Activated CD4-positive, alpha-beta T cell treated with anti-CD3 and anti-CD28 coated beads for 1 hour (primary cell): ENCODE measurements at places on chromosomes 12 and 14.
A peak's percentile ranks its signal among the peaks of the same experiment; 100 is the strongest.

DNA sequence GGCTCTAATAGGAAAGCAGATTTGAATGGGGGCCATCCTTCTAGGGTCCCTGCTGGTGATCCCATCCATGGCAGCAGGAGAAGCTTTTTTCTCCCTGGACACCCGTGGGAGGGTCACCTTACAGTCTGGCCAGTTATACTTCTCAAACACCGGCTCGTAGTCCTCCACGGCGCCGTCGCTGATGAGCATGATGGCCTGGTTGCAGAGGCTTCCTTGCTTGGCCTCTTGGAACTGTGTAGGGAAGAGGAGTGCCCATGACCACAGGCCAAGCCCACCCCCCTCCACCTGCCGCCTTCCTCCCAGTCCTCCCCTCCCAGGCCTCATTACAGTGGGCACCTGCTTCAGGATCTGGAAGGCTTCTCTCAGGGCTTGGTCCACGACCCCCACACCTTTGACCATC is 33.8 kb downstream of the CACNA2D4 start:
- DNase-seq = no peak

- no peak for DNase-seq
Measured at GRCh38 chr12:113222730-113223531, 1.7 kb downstream of the TPCN1 start.

- no peak for DNase-seq
Measured at GRCh38 chr14:67722293-67722692, 20.6 kb downstream of the RDH12 start.

DNA sequence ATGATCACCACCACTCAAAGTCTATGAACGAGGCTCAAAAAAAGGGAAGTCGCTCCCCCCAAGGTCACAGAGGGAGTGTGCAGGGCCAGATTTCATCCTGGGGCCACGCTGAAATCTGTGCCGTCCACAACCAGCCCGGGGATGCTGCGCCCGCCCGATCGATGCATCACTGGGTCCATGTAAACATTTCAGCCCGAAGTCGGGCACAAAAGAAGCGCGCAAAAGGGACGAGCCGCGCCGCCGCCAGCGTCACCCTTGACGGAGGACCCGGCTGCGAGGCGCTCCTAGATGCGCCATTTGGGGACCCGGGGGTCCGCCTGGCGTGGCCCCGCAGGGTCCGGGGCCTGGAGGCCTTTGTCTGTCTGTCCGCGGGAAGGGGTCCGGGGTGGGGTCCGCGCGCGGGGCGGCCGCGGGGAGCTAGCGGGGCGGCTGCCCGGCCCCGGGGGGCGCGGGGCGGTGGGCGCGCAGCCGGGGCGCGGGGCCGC is 503 bp downstream of the FBXO21 start:
- peak; percentile 24 for DNase-seq

GRCh38 chr14:100239211-100239839 is 381 bp downstream of the YY1 start:
- DNase-seq = peak; percentile 17

DNA sequence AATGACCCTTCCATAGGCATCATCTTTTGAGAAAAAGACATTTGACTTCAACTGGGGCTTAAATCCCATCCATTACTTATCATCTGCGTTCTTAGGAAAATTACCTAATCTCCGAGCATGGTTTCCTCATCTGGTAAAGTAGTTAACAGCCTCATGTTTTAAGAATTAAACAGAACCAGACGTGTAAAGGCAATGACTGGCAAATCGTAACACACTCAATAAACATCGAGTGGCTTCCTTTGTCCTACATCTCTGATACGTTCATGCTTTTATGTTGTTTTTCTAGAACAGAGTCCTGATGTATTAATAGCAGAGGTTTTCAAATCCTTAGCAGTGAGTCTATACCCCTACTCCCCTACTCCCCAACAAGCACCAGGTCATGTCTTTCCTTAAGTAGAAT is 189.7 kb upstream of the RGS6 start:
- DNase-seq = no peak

DNA sequence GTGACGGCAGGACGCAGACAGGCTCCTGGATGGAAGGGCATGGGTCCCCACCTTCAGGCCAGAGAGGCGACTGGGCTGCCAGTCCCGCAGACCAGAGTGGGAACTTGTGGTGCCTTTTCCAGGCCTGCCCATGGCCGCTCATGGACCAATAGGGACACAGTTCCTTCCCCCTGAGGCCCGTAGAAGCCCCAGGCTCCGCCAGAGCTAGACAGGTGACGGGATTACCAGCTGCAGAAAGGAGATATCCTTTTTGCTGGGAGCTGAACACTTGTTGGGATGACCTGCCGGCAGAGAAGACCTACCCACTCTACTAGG is 73.6 kb upstream of the RASSF8 start:
- no peak for DNase-seq

- DNase-seq = no peak
Measured at GRCh38 chr14:44586910-44587309, 79.8 kb upstream of the FSCB start.

DNA sequence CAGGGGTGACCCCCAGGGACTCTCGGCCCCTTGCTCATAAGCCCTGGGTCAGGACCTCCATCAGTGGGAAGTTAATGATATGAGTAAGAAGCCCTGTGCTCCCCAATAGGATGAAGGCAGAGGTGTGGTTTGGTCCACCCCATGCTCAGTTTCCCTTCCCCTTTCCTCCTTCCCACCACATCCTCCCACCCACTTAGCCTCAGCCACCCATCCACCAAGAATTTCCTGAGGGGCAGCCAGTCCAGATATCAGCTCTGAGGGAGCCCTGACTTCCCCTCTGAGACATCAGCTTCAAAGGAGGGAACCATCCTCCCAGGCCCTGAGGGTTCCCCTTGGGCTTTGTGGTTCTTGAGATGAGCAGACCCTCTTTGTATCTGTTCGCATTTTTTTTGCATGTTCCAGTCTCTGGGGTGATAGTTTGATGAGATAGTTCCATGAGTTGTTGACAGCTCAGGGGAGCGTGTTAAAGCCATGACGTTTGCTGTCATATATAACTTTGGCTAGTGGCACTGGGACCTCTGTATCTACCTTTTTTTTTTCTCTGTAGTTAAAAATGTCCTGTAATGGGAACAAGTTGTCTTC is 71.2 kb downstream of the LGMN start:
- DNase-seq = no peak

DNA sequence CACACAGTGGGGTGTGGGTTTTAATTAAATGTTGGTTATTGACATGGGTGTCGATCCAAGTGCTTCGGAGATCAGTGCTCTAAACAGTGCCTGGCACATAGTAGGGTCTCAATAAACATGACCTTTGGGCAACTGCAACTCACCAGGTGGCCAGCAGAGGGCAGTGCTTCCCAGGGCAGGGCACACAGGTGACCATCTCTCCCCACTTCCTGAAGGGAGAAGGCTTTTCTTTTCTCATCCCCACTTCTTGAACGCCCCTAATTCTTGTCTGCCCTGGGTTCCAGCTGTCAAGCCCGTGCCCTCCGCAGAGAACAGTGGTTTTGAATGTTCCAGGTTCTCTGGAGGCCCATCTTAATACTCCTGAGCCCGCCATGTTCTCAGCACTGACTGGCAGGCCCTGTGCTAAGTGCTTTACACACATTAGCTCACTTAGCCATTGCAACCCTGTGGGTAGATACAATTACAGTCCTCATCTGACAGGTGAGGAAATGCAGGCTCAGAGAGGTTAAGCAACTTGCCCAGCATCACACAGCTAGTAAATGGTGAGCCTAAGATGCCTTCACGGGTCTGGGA is 16.3 kb downstream of the RAPGEF3 start:
- peak; percentile 58 for DNase-seq

GRCh38 chr12:44667461-44667860 is 208.7 kb downstream of the NELL2 start:
- DNase-seq = no peak

DNA sequence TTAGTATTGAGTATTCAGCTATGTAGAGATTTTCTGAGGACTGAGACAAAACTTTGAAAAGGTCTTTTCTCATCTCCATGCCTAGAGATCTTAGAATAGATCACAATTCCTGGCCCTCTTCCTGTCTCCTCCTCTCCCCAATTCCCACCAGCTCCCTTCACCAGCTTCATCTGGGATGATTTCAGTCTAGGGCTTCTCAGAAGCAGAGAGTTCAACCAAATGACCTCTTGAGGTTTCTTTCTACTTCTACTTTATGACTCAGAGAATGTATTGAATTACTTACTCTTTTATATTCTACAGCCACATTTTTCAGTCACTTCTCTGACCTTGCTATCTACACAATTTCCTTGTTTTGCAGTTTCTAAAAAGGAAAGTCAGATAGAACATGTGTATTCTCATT is 19.4 kb upstream of the SNX6 start:
- DNase-seq = no peak

DNA sequence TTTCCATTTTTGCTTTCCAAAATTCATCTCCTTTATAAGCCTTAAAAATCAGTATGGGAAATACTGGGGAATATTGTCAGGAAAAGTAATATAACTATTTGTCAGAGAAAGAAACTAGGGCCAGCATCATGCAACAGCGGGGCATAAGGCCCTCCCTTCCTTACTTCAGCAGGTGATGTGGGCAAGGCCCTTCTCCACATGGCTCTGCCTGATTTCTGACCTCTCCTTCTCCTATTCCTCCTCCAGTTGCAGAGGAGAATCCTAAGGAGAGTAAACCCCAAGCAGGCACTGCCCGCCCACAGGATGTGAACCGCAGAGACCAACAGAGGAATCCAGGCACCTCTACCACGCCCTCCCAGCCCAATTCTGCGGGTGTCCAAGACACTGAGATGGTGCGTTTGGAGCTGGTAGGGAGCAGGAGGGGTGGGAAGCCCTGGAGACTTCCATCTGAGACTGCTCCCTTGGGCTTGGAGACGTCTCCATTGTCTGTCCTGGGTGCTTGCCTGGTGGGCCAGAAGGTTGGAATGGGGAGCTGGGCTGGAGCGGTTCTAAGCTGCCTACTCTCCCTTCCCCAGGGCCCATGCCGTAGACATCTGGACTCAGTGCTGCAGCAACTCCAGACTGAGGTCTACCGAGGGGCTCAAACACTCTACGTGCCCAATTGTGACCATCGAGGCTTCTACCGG is 2.7 kb upstream of the SOAT2 start:
- no peak for DNase-seq

- DNase-seq = no peak
Measured at GRCh38 chr12:22229652-22230279, 104.7 kb downstream of the ST8SIA1 start.

DNA sequence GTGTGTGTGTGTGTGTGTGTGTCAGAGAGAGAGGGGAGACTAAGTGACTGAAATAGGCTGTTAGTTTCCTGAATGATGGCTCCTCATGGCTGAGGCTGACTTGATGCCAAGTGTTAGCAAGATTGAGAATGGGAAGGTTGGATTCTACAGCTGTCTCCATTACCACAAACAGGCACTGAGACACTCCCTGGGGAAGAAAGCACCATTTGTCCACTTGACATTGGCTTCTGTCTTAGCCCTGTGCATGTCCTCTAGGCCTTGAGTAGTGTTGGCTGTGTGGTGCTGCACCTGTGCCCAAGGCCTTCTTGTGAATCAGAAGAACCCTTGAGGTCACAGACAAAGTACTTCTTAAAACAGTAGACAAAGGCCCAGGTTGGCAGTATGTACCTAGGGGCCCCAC is 15.6 kb downstream of the ERG28 start:
- no peak for DNase-seq

GRCh38 chr14:101499080-101499479 is 62.2 kb upstream of the DIO3 start:
- no peak for DNase-seq

GRCh38 chr14:64541261-64541971 is 875 bp downstream of the HSPA2 start:
- no peak for DNase-seq
